Mammary epithelial cell (primary cell): ENCODE measurements at places on chromosomes 5 and 9.
A peak's percentile ranks its signal among the peaks of the same experiment; 100 is the strongest.

- DNase-seq = no peak
These were observed 52.4 kb downstream of the DMRT2 start for GRCh38 chr9:1102642-1102970.

GRCh38 chr5:155530046-155530445 is 516.5 kb downstream of the KIF4B start:
- peak; percentile 84 for DNase-seq

GRCh38 chr5:1842004-1842819 is 40.5 kb downstream of the IRX4 start:
- DNase-seq = no peak

DNA sequence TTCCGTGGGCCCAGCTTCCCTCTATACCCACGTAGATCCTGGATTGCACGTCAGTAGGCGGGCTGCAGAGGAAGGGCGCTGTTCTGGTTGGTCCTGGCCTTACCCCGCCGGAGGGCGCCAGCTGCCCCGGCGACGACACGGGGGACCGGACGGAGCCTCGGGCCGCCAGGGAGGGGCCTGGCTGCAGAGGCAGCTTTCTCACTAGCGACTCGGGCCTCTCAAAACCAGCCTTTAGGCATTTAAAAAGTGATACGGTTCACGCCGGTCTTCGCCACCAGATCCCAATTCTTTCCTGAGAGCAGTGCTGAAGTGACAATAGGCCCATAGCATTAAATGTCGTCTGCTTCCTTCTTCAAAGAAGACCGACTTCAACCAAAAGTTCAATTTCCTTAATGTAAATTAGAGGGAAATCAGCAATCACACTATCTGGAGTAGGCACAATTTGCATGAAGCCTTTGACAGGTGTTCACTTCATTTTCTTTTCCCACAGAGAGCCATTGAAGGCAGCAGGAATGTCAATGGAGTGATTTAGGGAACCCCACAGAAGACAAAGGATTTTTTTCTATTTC is 17.6 kb upstream of the UBE2D2 start:
- no peak for DNase-seq

- no peak for DNase-seq
These were observed 119.0 kb upstream of the DAPK1 start for GRCh38 chr9:87378676-87379075.

DNA sequence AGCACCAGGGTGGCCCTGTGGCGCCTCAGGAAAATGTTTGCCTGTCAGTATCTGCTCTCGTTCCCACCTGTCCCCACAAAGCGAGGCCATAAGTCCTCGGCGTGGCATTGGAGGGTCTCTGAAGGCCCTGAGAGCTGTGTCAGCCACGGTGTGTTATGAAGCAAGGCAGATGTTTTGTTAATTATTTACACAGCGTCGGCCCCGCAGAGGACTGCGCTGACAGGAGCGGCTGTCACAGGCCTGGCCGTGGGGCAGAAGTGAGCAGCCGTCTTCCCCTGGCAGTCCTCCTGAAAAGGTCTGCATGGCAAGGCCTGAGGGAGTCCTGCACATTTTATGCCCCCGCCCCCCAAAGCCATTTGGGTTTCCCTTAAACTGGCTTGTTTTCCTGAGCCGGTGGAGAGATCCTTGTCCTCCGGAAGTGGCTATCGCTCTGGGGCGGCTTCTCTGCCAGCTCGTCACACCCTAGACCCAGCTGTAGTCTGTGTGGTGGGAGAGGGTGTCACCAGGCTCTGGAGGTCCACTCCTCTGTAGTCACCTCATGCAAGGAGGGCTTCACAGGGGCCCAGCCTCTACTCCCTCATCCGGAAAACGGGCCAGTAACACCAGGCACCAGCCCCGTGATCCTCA is 6.2 kb downstream of the NEK6 start:
- DNase-seq = no peak

DNA sequence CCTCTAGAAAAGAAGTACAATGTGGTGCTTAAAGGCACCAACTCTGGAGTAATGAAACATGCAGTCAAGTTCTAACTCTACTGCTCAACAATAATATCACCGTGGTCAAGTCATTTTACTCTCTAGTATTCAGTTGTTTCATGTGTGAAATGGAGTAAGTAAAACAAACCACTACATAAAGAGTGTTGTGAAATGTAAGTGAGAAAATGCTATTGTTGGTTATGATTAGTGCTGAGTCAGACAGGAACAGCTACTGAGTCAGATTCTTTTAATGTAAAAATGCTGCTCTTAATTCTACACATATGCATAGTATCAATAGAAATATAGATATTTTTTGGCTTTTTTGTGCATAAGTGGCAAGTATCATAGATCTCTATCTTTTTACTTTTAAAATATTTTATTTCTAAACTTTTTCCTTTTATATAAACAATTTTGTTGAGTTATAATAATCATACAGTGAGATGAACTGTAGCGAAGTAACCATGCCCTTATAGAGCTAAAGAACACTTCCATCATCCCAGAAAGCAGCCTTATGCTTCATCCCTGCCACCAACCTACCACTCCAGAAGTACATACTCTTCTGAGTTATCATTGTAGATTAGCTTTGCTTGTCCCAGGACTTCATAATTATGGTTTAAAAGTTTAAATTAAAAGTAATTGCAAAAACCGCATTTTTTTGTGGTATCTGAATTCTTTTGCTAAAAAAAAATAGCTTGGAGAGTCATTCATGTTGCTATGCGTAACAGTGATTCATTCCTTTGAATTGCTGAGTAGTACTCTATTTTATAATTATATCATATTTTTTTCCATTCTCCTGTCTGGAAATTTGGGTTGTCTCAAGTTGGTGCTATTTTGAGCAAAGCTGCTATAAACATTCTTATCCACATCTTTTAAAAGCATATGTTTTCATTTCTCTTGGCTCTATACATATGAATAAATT is 548.2 kb upstream of the CLINT1 start:
- peak; percentile 80 for DNase-seq

- DNase-seq = no peak
These were observed 446.9 kb upstream of the CLINT1 start for GRCh38 chr5:158305861-158306260.

DNA sequence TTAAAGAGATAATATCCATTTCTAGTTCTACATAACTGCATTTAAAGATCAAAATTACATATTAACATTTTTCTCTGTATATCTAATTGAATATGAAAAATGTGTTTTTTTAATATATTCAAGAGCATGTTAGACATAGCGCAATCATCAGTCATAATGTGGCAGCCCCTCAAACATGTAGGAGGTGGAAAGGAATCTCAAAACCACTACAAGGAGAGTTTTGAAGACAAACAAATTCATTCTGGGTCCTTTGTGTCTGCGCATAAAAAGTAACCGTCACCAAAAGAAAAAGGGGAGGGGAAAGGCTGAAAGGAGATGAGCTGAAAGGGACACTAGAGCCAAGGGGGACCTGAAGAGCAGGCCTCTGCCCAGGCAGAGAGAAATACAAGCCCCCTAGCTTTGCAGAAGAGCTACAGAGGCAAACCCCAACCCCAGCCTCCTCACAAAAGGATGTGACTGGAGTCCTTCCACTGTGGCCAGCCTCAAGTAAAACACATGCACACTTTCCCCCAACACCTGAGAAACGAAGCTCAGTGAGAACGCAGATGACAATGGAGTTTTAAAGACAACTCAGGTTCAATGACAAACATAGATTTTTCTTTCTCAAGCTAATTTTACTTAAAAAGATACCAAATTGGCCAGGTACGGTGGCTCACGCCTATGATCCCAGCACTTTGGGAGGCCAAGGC is 62.0 kb downstream of the MAPKAP1 start:
- no peak for DNase-seq

DNA sequence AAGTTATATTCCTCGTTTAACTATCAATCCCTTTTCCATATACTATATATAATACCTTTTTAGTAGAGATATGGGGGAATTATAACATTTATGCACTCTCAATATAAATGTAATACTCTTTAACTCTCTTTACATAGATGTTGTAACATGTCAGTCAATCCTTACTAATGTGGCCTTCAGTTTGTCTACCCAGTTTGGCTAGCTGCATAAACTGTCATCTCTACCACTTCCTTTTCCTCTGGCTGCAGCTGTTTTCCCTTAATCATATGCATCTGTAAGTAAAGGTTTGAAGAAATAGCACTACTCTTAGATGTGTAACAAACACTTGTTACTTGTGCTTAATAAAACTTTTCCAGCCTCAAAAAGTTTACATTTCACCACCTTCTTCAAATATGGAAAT is 13.4 kb downstream of the ABHD17B start:
- DNase-seq = no peak

- no peak for DNase-seq
These were observed 9.4 kb downstream of the SURF4 start for GRCh38 chr9:133366435-133366834.

- DNase-seq = no peak
These were observed 234.5 kb downstream of the PAPPA start for GRCh38 chr9:116387934-116388698.
